ENCODE measurements at places on chromosomes 1 and 21. TPM values are rescaled to one million over a fixed set of nuclear protein-coding genes. Genes with fewer than 3 reads are reported as not detected.

DNA sequence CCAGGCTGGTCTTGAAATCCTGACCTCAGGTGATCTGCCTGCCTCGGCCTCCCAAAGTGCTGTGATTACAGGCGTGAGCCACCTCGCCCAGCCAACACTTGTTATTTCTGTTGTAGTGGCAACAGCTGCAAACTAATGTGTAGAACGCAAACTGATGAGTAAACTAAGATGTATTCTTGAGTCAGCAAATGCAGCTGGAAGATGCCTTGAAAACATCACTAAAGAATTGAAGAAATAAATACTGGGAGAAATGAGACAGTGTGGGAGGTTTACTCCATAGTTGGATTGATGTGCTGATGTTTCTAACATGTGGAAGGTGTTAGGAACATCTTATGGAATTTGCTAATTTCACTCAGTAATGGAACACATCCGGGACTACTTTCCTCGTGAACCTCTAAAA, 61.3 kb upstream of the KCNE2 start:
- H3K27me3 ChIP-seq, result peaks cover 11% of the 10 kb centered on the region
- H3K4me3 ChIP-seq, result no peak overlapping the region
- DNase-seq, result no peak
- H3K27ac ChIP-seq, result no peak overlapping the region
- no peaks in the 10 kb centered on the region for H3K36me3 ChIP-seq

DNA sequence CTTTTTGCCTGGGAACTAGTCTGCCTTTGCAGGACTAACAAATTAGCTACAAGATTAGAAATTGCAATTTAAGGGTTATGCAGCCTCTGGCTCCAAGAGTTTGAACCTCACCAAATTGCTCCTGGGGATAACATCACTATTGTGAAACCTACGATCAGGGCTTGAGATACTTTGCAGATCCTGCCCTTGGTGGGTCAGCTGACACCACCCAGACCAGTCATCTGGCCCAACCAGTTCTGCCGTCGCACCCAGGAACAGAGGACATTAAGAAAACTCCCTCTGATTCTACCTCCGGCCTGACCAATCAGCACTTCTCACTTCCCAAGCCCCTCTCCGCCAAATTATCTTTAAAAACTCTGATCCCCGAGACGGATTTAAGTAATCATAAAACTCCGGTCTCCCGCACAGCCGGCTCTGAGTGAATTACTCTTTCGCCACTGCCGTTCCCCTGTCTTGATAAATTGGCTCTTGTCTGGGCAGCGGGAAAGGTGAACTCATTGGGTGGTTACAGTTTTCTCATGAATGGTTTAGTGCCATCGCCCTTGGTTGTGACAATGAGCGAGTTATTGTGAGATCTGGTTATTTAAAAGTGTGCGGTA, 32.9 kb upstream of the B3GALT5 start:
- no peak overlapping the region for H3K4me3 ChIP-seq
- no peaks in the 10 kb centered on the region for H3K36me3 ChIP-seq
- H3K27ac ChIP-seq, result no peak overlapping the region
- DNase-seq, result no peak

DNA sequence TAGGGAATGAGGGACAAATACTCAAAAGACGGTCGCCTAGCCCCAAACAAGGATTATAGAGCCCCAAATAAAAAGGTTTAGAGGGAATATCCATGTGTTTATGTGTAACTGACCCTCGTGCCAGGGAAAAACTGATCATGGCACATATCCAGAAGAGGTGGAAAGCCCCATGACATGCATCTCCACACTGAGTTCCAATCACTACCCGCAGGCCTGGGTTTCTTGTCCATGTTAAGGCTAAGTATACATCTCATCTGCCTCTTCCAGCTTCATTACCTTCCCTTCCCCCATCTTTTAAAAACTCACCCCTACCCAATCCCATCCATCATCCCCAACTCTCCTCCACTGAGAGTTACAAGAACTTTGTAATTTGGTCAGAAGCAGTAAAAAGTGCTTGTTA, 15.2 kb downstream of the GADD45A start:
- H3K36me3 ChIP-seq, result no peaks in the 10 kb centered on the region

GRCh38 chr1:21939650-21940374, 2.7 kb upstream of the HSPG2 start:
- DNase-seq, result no peak
- H3K27me3 ChIP-seq, result peaks cover 38% of the 10 kb centered on the region
- H3K4me1 ChIP-seq, result peaks cover 6% of the 10 kb centered on the region
- no peak overlapping the region for H3K4me3 ChIP-seq
- H3K27ac ChIP-seq, result no peak overlapping the region

- no peak for DNase-seq
- H3K36me3 ChIP-seq, result no peaks in the 10 kb centered on the region
- peaks cover 28% of the 10 kb centered on the region for H3K4me1 ChIP-seq
- H3K4me3 ChIP-seq, result no peak overlapping the region
These were observed 8.2 kb downstream of the IGSF9 start for GRCh38 chr1:159937054-159937750.

DNA sequence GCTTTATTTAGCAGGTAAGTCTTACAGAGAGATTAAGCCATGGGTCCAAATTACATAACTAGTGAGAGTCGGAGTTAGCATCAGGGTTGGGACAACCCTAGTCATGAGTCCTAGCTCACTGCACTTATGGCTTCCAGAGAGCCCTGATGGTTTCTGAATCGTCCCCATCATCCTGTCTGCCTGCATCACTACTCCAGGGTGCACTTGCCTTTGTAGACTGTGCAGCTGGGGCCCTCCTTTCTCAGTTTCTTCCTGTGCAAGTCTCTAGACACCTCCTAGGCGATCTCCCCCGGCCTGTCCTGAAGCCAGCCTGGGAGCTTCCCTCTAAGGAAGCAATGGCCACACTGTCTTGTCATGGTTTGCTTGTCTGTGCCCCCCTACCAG, 37.1 kb downstream of the KIAA0040 start:
- H3K4me1 ChIP-seq, result peaks cover 10% of the 10 kb centered on the region
- no peak for DNase-seq
- peaks cover 37% of the 10 kb centered on the region for H3K27me3 ChIP-seq
- no peak overlapping the region for H3K27ac ChIP-seq
- no peak overlapping the region for H3K4me3 ChIP-seq

WNT2B gene
- total RNA-seq, result 0.08 TPM

ADAMTS4 gene
- 0.83 TPM for total RNA-seq

TTLL10 gene
- not detected for total RNA-seq

Data from activated CD4-positive, alpha-beta memory T cell treated with anti-CD3 and anti-CD28 coated beads, Interleukin-2, amount 10 ng/mL, durations not matched to agents 7 days and 5 days (primary cell).